COR-L47 (cell line): ENCODE measurements at places on chromosomes 11 and 22.

GRCh38 chr22:46744581-46744980 is 6.5 kb upstream of the CERK start:
- no peak for DNase-seq

- DNase-seq = no peak
These were observed 30.5 kb downstream of the ARAP1 start for GRCh38 chr11:72721689-72722049.

DNA sequence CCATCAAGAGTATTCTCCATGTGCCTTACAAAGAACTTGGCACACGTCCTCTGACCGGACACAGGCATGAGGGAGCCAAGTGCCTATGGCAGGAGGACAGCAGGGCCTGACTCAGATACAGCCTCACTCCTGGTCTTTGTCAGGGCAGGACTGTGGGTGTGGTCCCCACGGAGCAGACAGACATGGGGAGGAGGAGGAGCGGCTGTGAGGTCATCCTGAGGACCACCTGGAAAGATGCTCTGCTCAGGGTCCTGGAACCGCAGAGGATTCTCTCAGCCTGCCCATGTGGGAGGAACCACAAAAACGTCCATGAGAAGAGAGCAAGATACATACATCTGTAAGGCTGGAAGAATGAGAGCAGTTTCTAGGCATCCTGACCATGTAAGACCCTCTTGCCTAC is 576.3 kb downstream of the BRD1 start:
- no peak for DNase-seq

GRCh38 chr22:47807506-47807905 is 1045.1 kb downstream of the TBC1D22A start:
- no peak for DNase-seq

- DNase-seq = no peak
These were observed 87.1 kb upstream of the XKR3 start for GRCh38 chr22:16912281-16912680.

GRCh38 chr22:50676661-50677492 is 4.3 kb downstream of the SHANK3 start:
- no peak for DNase-seq

GRCh38 chr11:3200388-3201111 is 18.1 kb downstream of the MRGPRG start:
- no peak for DNase-seq

- DNase-seq = no peak
These were observed 46.4 kb downstream of the QSER1 start for GRCh38 chr11:32939046-32939445.

DNA sequence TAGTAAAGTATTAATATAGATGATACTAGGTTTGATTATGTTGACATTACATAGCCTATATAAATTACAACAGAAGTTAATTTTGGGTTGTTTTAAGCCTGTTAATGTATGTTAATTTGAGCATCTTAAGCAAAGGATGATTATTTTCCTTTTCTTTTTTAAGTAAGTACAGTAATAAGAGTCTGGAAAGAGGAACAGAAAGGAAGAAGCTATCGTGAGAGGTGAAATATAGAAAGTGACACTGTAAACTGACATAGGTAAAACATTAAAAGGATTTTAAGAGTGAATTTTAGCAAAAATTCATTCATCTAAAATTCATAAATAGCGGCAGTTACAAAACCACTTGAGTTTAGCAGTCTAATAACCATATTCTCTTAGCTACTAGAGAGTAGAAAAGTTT is 45.5 kb downstream of the FAR1 start:
- no peak for DNase-seq

GRCh38 chr11:65419772-65420481 is 2.7 kb upstream of the NEAT1 start:
- DNase-seq = peak; percentile 35
